Breast epithelium (tissue), 4 donors: ENCODE measurements at places on chromosomes 5 and 9. TPM values are rescaled to one million over a fixed set of nuclear protein-coding genes. Genes with fewer than 3 reads are reported as not detected.

Gene CCDC192
- total RNA-seq = not detected

Gene RNF20
- 29.9 TPM for total RNA-seq

DNA sequence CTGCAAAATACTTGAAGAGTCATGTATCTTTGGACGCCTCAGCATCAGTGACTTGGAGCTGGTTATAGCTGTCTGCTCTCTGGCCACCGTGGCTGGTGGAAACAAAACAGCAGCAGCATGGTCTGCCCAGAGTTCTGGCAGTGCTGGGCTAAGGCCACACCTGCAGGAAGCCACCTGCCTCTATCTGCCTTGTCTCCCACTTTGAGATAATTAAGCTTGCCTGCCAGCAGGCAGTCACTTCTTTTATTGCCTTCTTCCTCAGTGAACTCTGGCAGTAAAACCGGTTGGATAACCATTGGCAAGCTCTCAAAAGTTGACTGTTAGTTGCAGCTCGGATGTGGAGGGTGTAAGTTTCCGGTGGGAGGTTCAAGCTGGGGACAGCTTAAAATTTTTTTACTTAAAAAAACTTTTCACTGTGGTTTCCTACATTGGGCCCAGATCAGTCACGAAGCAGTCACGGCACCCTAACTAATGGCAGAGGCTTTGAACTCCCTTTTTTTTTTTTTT, 4.9 kb downstream of the SMIM3 start:
- DNase-seq = peak; percentile 77

DNA sequence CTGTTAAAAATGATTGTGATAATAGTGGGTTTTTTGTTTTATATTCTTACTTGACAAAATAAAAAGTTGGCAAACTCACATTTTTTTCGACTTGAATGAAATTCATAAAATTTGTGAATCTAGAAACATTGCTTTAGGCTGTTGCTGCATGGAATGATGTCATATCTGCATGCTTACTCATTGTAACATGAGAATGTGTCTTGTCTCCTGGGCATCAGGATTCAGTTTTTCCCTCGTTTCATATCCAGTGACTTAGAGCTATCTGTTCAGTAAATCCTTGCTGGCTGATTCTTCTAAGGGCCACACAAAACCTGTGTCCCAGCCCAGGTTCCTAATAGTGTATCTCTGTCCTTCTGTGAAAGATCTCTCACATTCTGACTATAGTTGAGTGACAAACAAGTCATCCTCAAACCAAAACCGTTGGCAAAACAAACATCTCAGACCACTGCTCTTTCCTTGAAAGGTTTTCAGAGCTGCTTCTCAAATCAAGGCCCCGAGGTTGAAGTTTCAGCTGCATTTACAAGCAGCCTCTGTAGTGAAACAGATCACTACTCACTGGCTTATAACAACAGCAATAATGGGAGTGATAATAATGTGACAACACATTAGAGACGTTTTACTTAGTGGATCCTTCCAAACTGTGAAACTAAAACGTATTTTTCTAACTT, 95.0 kb downstream of the NPR3 start:
- DNase-seq = no peak

GRCh38 chr9:137317021-137317717, 15.1 kb upstream of the NRARP start:
- no peak for DNase-seq
